ENCODE measurements at places on chromosomes 5 and 9. TPM values are rescaled to one million over a fixed set of nuclear protein-coding genes. Genes with fewer than 3 reads are reported as not detected.
A peak's percentile ranks its signal among the peaks of the same experiment; 100 is the strongest.

The CAVIN4 gene
- 6.0 TPM for total RNA-seq

The NMUR2 gene
- total RNA-seq = not detected

The PDE6A gene
- not detected for total RNA-seq

The TMEM215 gene
- total RNA-seq = 1.2 TPM

The MSH3 gene
- 17.1 TPM for total RNA-seq

The GOLM1 gene
- total RNA-seq = 82.1 TPM

- DNase-seq = peak; percentile 27
These were observed 48.2 kb downstream of the OXCT1 start for GRCh38 chr5:41822036-41822435.

- DNase-seq = peak; percentile 15
These were observed 523.5 kb upstream of the CLINT1 start for GRCh38 chr5:158382473-158382872.

DNA sequence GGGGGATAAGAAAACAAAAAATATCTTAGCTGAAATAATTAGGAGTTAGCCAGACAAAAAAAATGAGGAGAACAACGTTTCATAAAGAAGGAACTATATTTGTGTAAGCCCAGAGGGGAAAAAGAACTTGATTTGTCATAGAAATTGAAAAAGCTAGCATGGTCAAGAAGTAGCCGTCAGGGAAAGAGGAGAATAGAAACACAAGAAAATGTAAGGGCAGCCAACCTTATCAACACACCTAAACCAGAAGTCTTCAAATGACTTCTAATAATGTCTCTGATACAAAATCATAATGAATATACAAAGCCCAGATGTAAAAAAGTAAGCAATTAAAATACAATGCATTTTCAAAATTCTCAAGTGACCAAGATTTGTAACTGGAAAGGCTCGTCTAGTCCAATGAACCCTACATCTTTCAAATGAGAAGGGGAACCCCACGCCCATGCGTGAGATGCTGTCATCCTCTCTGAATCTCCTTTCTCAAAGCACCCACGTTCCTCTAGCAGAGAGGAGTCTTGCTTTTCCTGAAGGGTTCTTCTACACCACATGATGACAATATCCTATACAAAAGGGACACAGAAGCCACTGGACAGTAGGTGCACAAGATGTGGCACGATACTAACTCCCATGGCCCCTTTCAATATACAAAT is 103.7 kb downstream of the ARL15 start:
- no peak for DNase-seq

DNA sequence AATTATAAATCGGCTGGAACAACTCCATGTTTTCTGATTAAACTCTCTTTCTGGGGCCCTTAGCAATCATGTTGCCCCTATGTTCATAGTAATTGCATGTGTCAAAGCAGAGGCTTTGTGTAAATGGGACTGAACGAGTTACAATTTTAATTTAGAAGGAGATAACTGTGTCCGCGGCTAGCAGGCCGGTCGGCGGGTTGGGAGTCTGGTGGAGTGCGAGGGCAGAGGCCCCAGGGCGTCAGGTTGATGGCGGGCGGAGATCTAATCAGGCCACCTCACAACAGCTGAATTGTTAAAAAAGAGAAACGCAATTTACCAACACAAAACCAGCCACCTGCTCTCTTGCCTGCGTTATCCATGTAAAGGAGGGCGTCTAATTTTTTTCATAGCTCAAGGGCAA is 134.9 kb upstream of the LPCAT1 start:
- no peak for DNase-seq

GRCh38 chr5:130795037-130795436 is 370.0 kb downstream of the HINT1 start:
- DNase-seq = no peak

DNA sequence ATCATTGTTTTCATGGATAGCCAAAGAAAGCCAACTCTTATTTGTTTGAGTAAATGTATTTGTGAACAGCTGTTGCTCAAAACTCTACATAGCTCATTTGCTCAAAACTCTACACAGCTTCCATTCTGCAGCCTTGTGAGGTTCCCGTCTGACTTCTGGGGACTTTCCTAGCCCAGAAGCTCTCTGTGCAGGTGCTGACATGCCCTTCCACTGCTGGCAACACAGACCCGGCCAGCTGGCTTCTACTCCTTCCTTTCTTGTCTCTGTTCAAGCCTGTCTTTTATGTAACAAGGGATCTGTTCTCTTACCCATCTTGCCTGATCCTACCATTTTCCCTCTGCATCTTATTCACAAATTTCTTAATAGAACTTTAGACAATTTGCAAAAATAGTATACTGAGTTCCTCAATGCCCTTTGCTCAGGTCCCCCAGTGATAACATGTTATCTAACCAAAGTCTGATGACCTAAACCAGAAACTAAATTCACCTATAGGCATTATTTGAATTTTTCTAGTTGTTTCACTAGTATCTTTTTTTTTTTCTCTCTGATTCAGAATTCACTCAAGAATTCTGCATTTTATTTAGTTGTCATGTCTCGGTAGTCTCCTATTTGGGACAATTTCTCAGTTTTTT is 556.5 kb upstream of the SEMA6A start:
- no peak for DNase-seq

DNA sequence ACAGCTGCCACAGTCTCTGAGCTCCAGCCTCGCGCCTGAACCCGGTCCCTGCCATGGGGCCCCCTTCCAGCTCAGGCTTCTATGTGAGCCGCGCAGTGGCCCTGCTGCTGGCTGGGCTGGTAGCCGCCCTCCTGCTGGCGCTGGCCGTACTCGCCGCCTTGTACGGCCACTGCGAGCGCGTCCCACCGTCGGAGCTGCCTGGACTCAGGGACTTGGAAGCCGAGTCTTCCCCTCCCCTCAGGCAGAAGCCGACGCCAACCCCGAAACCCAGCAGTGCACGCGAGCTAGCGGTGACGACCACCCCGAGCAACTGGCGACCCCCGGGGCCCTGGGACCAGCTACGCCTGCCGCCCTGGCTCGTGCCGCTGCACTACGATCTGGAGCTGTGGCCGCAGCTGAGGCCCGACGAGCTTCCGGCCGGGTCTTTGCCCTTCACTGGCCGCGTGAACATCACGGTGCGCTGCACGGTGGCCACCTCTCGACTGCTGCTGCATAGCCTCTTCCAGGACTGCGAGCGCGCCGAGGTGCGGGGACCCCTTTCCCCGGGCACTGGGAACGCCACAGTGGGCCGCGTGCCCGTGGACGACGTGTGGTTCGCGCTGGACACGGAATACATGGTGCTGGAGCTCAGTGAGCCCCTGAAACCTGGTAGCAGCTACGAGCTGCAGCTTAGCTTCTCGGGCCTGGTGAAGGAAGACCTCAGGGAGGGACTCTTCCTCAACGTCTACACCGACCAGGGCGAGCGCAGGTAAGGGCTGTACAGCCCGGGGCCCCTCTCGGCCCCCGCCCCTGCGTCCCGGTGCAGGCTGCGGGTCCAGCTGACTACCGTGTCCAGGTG is 509 bp downstream of the LVRN start:
- DNase-seq = peak; percentile 70

GRCh38 chr5:4204276-4205141 is 608.9 kb downstream of the IRX1 start:
- no peak for DNase-seq

- no peak for DNase-seq
These were observed 15.3 kb downstream of the C9orf152 start for GRCh38 chr9:110192531-110193261.

DNA sequence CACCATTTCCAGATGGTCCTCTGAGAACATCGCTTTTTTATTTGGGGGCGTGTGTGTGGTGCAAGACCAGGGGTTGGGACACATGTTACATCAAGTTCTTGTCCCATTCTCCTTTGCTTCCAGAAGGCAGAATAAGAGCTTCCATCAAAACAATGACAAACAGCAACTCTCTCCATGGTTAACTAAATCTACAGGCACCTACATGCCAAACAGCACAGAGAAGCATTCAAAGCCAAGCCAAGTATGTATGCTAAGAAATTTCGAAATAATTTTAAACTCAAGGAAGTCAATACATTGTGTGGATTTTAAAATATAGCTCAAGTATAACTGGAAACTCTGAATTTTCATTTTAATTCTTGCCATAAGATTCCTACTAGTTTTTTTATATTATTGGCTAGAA is 105.6 kb downstream of the SEC61B start:
- DNase-seq = no peak

GRCh38 chr5:107263387-107264018 is 407.2 kb downstream of the EFNA5 start:
- no peak for DNase-seq

DNA sequence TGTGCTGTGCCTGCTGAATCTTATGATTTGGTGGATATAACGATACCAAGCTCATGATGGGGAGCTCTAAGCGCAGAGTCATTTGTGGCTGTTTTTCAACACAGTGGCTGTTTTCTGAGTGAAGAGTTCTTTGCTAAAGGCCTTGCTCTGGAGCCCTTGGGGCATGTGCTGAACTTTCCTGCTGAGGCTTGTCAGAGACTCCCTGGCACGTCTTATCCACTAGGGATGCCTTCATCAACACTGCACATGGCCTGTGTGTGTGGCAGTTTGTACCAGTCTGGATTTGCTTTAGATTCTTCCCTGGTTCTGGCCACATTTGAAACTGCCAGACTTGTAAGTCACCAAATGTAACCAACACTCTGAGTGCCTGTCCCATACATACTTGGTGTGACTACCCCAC is 188.2 kb downstream of the DMRT2 start:
- no peak for DNase-seq

DNA sequence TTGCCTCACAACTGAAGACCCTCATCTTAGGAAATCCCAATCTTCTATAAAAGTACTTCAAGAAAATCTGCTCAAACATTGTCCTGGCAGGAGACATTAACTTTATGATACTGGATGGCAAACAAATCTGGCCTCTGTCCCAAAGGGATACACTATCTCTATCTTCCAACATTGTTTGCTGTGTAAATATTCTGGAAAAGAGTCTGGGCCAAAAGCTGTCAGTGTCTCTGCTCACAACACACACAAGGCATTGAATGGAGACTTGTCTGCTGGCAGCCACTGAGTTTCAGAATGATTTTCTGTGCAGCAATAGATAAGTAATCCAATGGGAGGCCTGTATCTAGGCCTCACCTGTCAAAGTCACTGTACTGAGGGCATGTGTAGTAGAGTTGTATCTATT is 471.1 kb downstream of the DMAC1 start:
- no peak for DNase-seq

DNA sequence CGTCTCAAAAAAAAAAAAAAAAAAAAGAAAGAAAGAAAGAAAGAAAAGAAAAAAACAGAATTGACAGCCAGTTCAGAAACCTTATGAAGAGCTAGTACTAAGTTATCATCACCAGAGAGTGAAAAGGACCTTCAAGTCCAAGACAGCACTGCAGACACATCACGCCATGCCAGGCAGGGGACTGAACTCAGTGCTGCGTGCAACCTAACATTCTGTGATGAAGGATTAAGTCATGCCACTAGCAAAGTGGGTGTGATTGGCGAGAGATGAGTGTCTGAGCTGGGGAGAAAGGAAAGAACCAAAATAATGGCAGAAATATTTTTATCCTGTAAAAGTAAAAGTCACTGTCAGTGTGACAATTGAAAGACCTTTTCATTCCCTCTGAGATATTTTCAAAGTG is 54.7 kb downstream of the MAP1B start:
- no peak for DNase-seq

DNA sequence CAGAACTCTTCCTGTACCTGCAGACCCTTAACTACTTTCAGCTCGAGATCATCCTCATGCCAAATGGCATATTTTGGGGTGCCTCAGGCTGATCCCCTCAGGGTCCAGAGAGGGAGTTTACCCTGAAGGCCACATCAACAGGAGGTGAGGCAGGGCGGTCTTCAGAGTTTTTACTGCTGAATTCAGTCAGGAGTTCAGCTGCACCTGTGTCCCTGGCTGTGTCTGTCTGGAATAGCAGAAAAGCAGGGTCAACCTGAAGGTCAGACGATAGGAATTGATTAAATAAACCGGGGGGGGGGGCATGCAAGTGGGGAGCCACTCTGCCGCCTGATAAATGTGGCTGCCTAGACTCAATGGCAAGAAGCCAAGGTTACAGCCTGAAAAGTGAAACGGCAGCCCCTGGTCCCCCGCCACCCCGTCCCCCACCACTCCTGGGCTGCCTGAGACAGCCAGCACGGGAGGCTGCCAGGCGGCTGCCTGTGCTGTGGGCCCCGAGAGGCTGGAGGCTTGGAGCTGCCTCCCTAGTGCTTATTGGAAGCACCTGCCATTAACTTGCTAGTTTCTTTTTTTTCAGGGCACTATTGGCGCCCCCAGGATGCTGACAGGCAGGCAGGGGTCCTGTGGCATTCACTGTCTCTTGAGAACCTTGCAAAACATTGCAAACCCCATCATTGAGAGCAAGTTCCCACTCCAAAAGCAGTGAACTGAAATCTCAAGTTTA is 182.7 kb upstream of the PPP1R26 start:
- DNase-seq = no peak

DNA sequence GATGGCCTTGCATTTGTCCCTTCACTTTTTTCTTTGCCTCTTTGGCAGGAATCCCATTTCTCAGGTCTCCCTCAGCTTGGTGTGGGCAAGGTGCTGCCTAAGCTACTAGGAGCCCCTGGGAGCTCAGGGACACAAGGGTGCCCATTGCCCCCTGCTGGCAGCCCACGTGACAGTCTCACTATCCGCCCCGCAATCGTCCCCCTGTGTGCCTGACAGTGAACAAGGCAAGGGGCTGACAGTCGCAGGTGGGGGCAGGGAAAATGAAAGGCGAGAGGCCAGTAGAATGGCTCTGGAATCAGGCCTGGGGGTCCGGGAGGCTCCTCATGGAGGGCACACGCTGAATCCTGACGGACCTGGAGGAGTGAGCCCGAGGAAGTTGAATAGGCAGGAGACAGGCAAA is 2.0 kb upstream of the PCDH12 start:
- DNase-seq = peak; percentile 45

Measured in GM23338 (cell line).